ENCODE measurements at places on chromosomes 6 and 20.

DNA sequence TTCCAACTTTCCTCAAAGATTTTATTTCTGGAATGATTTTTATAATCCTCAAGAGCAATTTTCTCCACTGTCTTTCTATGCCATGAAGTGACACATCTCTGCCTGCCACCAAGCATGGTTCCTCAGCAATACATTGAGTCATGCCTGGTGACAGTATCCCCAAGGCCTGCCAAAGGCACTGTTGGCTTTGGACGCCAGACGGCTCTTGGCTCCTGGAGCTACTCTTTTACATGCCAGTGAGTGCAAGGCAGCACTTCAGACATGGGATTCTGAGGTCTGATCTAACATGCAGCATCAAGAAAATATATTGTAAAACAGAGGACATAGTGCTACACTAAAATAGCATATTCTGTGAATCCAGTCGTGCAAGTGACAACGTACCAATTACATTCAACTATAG lies 20.1 kb upstream of the PLEKHG1 start:
- peak; percentile 39 for ATAC-seq

DNA sequence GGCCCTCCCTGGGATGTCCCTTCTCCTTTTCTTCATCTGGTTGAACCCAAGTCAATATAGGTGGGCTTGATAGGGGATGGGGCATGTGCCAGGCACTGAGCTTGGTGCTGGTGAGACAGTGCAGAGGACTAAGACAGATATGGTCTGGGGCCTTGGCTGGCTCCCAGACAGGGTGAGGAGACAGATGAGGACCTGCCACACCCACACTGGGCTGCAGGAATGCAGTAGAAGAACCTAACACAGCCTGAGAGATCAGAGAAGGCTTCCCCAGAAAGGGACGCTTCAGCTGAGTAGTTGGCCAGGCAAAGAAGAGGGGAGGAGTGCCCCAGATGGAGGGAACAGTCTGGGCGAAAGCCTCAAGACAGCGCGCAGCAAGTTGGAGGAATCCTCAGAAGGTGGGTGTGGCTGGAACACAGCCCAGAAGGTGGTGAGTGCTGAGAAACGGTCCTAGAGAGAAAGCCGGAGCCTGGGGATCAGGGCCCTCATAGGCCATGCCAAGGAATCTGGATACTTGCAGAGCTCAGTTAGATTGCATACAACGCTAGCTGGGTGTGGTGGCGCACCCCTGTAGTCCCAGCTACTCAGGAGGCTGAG lies 26.4 kb downstream of the CD40 start:
- ATAC-seq, result peak; percentile 34

DNA sequence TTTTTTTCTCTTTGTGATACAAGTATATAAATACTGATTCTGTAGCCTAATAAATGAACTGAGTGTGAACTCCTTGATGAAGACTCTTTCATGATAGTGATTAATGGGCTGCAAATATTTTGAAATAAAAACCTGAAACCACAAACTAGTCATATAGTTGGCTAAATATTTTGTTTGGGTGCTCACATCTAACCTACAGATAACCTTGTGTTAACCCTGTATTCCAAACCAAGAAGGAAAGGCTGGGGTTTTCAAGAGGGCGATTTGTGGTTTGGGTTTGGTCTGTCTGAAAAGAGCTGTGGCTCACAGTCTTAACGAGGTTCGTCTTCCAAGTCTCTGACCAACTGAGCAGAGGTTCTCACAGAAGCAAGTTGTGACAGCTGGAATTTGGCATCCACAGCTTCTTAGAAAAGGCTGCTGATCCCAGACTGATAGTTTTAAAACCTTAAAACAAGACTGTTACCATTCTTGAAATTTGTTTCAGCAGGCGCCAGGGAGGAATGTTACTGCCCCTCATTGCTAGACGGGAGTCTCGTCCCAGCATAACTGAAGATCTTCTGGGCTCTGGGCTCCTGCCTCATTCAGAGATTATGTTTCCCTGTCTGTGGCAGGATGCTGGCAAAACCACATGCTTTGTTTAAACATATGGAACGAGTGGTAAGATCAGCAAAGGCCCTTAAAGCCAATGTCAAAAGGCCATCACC lies 736.4 kb upstream of the MARCKS start:
- peak; percentile 37 for ATAC-seq

DNA sequence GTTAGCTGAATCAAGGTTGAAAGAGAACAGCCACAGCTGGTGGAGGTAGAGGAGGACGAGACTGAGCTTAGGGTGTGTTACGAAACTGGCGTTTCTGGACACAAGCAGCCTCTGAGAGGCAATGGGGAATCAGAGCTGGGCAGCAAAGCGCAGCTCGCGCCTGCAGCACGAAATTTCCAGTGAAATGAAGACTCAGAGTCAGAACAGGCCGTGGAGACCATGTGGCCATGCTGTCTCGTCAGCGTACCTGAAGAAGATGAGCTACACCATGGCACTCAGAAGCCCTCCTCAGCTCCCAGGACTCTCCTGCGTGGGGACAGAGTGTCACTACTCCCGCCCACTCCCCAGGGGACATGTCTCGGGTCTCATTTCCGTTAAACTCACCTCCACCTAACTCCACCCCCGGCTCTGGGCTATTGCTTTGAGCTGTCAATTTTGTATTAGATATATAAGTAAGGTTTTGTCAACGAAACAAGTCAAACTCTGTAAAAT lies 256.9 kb downstream of the ERMARD start:
- no peak for ATAC-seq

- no peak for ATAC-seq
Measured at GRCh38 chr6:70394518-70395300, 18.6 kb upstream of the FAM135A start.

DNA sequence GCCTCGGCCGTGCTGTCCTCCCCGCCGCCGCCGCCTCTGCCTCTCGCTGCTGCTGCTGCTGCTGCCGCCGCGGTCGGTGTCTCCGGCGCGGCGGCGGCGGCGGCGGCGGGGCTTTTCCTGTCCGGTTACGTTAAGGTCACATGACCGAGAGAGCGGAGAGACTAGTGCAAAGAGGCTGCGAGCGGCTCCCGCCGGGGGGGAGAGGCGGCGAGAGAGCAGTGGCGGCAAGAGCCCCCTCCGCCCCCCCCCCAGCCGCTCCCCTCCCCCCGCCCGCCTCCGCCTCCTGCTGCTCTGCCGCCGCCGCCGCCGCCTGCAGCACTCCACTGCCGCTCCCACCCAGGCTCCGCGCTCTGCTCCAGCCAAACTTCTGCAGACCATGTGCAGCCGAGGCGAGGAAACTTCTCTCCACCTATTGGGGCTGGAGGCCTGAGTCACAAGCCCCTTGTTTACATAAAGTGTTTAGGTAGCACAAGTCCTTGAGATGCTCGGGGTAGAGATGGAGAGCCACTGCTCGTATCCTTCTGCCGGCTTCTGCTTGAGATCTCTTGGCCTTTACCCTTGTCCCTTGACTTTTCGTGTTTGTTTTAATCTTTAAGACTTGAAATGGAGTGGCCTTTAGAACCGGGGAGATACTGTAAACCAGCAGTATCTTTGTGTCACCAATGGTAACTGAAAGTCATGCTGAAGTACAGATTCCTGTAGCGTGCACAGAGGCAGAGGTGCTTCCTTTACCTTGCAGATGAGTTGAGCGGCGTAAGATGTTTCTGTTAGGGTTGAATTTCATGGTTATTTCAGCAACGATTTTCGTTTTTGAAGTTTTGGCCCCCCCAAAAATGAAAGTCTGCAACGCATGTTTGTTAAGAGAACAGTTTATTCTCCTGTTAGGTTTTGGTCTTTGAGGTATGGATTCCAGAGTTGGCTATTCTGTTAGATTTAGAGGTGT lies at the start of gene ZBTB2:
ZBTB2 (minus strand) TSS at position 89 of the 943 bp plus-strand sequence. CDS start 17,922 bp downstream, outside the sequence.
- ATAC-seq, result no peak

DNA sequence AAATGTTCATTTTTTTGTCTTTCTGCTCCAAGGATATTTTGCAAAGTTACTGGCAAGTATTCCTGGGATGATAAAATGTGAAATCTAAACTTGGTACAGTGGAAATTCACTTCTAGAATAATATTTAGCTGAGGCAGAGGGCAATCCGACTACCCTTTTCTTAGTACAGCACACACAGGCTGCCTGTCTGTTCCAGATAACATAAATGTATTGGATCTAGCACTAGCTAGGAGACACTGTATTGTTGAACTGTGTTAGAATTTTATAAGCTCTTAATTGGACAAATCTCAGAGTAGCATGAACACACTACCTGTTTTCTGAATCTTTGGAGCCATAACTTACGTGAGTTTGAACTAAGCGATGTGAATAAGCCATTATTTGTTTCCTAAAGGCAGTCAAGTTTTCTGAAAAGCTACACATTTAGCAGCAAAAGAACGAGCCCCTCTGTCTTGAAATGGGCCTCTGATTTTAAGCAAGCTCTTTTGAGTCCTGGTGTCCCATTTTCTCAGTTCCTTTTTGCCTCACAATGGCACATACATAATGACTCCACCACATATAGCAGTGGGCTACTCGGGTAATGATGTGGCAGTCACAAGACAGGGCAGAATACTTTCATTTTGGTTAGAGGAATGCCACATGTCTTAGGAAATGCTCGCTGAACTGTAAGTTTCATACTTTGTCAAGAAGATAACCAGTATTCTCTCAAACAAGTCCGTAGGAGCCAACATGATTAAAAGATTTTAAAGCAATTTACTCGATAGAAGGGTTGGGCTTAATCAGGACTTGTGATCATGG lies 116.5 kb upstream of the ESR1 start:
- ATAC-seq, result peak; percentile 35

DNA sequence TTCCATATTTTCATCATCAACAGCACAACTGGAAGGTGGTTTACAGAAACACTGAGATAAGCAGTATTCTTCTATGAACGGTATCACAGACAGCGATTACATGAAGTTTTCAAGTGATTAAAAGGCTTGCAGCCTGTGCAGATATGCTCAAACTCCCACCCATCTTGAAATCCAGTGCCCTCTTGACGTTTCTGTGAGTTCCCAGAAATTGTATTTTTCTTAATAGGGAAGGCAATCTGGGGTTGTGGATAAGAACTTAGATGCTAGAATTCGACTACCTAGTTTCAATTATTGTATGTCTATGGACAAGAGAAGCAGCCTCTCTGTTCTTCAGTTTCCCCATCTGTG lies 290.3 kb downstream of the ZNF217 start:
- no peak for ATAC-seq

- ATAC-seq, result peak; percentile 20
Measured at GRCh38 chr6:157253699-157254098, 69.6 kb downstream of the TMEM242 start.

DNA sequence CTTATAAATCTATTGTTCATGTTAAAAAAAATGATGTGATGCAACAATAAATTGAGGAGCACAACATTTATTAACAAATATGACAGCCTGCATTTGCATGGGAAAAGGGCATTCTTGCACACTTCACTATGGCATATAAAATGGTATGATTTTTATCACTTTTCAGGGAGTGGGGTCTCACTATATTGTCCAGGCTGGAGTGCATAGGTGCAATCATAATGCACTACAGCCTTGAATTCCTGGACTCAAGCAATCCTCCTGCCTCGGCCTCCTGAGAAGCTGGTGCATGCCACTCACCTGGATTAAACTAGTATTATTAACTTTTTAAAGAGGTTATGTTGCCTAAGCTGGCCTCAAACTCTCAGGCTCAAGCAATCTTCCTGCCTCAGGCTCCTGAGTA lies 11.4 kb downstream of the NUP43 start:
- ATAC-seq, result no peak

- no peak for ATAC-seq
Measured at GRCh38 chr20:58040447-58041290, 187.8 kb downstream of the ANKRD60 start.

GRCh38 chr20:60586269-60587050 lies 628.2 kb downstream of the CDH26 start:
- no peak for ATAC-seq

DNA sequence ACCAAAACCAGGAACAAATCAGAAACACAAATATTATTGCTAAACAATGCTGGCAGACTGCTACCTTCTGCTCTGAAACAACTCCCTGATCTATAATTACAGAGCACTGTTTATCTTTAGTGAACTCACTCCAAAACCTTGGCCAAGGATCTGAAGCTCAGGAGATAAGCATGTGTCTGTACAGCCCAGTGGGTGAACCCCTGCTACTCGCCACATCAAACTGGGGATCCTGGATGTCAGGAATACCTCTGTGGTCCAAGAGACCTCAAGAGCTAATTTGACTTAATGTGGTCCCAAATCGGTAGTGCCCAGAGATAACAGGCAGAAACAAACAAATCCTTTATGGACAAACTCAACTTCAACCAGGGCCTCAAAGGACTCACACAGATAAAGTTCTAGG lies 381.8 kb downstream of the KIF16B start:
- ATAC-seq, result no peak

- no peak for ATAC-seq
Measured at GRCh38 chr6:89525786-89526562, 93.0 kb downstream of the ANKRD6 start.
